ENCODE measurements at places on chromosomes 1 and 21.

- DNase-seq: no peak
These were observed 16.5 kb downstream of the ADAM30 start for GRCh38 chr1:119879510-119880434.

GRCh38 chr1:10402729-10403274 lies 3.9 kb downstream of the PGD start:
- DNase-seq: no peak

- DNase-seq: no peak
These were observed 46.8 kb upstream of the RUNX1 start for GRCh38 chr21:35095859-35096291.

- no peak for DNase-seq
These were observed 2.0 kb downstream of the AHDC1 start for GRCh38 chr1:27601771-27602461.

GRCh38 chr1:36303650-36304360 lies 2.4 kb upstream of the SH3D21 start:
- no peak for DNase-seq

- DNase-seq: no peak
These were observed 22.8 kb downstream of the RAB7B start for GRCh38 chr1:205980237-205980870.

GRCh38 chr1:81226603-81226928 lies 574.2 kb upstream of the ADGRL2 start:
- DNase-seq: no peak

DNA sequence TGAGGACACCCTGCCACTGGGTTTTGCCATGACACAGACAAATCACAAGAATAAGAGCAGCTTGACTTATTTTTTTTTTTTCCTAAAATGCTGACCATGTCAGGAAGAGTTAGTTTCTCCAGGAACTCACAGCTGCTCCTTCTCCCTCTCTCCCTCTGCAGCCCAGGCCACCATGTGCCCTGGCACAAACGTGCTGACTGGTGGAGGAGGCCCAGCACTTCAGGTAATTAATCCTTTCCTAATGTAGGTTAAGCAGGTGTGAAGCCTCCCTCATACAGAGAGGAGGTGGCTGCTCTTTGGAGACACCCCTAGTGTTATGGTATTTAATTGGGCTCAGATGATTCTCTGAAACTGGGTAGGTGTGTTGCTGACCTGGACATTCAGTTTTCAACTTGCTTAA lies 129.8 kb upstream of the USH2A start:
- no peak for DNase-seq

DNA sequence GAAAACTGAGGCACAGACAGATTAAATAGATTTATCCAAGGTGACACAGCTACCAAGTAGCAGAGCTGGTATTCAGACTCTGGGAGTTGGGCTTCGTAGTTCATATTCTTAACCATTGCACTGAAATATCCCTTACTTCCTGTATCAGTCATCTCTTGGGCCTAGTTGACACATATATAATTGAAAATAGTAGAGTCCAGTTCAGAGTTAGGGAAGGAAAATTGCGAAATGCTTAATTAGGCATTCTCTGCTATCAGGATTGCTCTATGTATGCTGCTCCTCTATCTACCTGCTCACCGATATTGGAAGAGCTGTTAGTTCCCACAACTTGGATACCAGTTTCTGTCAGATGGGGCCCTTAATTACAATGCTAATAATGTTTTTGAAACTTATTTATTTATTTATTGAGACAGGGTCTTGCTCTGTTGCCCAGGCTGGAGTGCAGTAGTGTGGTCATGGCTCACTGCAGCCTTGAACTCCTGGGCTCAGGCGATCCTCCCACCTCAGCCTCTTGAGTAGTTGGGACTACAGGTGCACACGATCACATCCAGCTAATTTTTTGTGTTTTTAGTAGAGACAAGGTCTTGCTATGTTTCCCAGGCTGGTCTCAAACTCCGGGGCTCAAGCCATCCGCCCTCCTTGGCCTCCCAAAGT lies 8.2 kb downstream of the RCOR3 start:
- DNase-seq: no peak

GRCh38 chr21:16305686-16306085 lies 575.9 kb downstream of the USP25 start:
- no peak for DNase-seq

GRCh38 chr1:30689901-30690645 lies 33.3 kb downstream of the MATN1 start:
- no peak for DNase-seq

GRCh38 chr1:80656014-80656636 lies 1144.6 kb upstream of the ADGRL2 start:
- no peak for DNase-seq

- no peak for DNase-seq
These were observed 106.0 kb upstream of the IFFO2 start for GRCh38 chr1:19062258-19063029.

DNA sequence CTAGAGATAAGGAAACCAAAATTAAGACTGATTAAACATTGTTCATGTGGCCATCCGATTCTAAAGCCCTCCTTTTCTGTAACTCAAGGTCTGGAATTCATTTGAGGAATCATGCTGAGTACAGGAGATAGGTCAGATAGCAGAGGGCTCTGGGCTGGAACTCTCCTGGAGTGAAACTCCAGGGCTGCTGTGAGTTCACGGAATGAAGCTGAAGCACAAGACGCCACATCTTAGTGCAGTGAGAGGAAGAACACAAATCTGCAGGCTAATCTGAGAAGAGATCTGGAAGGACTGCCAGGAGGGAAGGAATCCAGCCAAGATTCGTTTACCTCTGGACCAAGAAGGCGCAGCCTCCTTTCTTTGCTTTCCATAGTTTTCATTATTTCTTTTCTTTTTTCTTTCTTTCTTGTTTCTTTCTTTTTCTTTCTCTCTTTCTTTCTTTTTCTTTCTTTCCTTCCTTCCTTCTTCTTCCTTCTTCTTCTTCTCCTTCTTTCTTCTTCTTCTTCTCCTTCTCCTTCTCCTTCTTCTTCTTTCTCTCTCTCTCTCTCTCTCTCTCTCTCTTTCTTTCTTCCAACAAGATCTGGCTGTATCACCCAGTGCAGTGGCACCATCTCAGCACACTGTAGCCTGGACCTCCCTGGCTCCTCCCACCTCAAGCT lies 74.8 kb upstream of the ATP1B1 start:
- no peak for DNase-seq

GRCh38 chr1:183301239-183301638 lies 115.2 kb downstream of the LAMC2 start:
- no peak for DNase-seq

- DNase-seq: no peak
These were observed 19.3 kb upstream of the LSS start for GRCh38 chr21:46247699-46248421.

- no peak for DNase-seq
These were observed 5.0 kb downstream of the RRP1B start for GRCh38 chr21:43664358-43664757.

DNA sequence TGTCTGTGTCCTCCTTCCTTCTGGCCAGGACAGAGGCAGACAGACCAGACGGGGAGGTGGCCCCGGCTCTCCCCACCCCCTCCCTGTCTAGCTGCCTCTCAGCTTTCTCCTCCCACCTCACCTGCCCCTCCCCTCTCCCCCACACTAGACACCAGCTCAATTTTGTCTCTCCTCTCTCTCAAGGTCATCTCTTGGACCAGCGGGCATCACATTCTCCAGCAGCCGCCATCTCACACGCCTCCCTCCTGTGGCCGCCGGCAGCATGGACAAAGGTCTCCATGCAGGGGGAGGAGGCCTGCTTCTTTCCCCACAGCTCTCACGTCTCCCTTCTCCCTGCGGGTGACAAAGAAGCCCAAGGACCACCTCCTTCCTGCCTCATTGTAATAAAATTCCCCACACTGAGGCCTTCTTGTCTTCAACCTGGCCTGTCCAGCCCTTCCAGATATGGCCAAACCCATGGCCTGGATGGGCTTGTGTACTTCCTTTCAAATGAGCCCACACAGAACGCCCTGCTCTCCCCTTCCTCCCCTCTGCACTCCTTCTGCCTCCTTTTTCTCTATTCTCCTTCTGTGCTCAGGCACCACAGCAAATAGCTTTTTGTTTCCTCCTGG lies 14.6 kb downstream of the OPTC start:
- no peak for DNase-seq

GRCh38 chr1:66326867-66327266 lies 207.1 kb upstream of the SGIP1 start:
- DNase-seq: no peak

DNA sequence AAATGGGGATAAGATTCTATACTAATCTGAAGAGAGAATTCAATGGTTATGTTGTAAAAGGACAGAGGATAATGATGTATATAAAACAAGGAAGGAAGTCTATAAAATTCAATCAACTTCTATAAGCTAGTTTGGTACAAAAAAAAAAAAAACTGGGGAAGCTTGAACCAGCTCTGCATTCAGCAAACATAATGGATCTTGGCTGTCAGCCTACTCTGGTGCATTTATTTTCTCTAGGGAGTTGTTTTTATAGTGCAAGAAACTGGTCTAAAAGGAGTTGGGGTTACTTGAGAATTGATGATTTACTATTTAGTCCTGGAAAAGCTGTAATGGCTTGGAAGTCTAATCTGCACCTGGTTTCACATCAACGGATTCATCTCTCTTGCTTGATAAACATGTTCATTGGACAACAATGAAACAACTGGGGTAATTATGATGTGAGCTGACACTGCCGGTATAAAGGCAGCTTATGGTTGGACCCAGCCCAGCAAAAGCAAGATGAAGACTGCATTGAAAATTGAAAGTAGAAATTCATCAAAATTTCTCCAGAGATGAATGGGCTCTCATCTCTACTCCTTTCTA lies 199.4 kb upstream of the NRIP1 start:
- no peak for DNase-seq

DNA sequence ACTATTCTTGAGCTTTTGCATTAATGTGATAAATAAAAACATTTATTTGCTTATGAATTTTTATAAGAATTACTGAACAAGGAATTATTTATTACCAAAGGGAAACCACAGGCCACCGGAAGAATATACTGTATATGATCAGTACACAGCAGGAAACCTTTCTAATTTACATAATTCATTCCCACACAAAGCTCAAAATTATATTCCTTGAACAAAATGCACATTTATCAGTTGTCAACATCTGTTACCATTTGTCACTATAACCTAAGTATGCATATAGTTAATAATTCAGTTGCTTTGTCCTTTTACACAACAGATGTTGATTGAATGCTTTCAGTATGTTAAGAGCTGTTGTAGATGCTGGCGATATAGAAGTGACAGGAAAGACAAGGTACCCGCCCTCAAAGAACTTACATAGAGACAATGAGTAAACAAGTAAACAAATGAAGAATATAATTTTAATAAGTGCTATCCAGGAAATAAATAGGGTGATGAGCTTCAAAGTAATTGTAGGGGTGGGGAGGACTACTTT lies 27.2 kb downstream of the VPS45 start:
- no peak for DNase-seq

DNA sequence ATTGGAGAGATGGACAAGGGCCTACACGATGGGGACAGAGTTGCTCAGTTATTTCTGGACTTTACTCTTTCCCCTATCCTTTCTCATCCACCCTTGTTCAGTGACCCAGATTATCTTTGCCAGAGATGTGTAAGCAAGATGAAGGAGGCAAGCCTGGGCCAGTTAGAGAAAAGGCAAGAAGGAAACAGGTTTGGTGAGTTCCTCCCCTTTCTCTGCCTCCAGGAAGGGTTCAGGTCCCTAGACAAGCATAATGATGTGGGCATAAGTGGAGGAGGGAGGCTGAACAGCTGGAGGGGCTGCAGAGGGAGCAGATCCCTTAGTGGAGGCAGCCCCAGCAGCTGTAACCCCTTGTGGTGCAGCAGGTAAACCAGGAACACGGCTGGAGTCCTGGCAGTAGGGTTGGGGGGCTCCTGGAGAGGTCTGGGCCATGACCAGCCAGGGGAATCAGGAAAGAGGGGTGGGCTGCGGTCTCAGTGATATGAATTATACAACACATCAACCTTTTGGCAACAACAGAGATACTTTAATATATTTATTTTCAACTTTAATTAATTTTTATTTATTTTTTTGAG lies 9.2 kb upstream of the CDC42 start:
- no peak for DNase-seq

GRCh38 chr1:205590777-205591513 lies 40.9 kb downstream of the ELK4 start:
- no peak for DNase-seq

DNA sequence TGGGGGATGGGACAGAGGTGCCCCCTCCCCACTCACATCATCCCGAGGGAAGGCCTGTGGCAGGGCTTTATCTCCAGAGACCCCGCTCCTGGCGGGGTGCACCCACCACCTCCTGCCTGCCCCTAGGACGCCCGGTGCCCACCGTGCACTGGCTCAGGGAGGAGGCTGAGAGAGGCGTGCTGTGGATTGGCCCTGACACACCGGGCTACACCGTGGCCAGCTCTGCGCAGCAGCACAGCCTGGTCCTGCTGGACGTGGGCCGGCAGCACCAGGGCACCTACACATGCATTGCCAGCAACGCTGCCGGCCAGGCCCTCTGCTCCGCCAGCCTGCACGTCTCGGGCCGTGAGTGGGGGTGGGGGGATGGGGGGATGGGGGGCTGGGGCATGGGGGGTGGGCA lies 71.7 kb downstream of the TRIM11 start:
- DNase-seq: no peak

- DNase-seq: no peak
These were observed 898.3 kb upstream of the B3GALT2 start for GRCh38 chr1:194084755-194085154.

DNA sequence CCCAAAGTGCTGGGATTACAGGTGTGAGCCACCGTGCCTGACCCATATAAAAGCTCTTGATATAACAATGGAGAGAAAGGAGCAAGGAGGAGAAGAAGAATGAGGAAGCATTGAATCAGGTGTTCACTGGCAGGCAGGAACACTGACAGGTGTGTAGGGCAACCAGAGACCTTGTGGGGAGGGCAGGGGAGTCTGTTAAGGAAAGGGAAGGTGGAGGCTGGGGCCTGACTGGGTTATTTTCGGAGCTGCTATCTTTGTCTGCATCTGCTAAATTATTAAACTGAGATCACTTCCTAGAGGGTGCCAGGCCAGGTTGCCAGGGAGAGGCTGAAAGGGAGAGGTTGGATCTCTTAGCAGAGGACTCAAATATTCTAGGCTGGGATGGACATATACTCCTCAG lies 6.8 kb upstream of the TRNP1 start:
- no peak for DNase-seq

DNA sequence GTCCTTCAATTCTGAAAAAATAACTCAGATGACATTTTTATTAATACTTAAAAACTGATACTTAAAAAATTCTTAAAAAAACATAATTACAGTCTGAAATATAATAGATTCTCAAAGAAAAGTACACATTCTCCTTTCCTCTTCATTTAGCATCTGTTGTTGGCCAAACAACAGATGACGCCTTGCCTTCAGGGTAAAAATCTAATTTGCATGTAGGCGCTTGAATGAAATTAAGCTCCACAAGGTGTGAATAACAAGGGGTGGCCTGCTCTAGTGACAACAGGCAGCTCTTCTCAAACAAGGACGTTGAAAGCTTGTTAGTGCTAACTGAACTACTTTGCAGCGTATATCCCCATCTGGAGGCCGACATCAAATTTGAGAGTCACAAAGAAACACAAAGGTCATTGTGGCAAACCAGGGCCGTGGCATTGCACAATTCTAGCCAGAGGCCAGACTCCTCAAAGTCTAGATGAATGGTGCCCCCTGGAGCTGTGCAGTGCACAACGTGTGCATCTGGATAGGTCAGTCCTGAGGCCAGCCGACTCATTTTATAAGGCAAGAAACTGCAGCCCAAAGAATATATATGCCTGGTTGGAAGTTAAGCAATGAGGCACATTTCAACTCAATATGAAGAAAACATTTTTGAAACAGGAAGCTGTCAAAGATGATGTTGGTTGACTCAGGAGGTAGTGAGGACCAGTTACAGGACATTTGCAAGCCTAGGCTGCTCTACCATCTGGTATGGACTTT lies 459.2 kb upstream of the RUNX1 start:
- no peak for DNase-seq

Data from NCI-H2081 treated with DMSO at 0.1 percent for 48 hours (cell line).